ENCODE measurements at places on chromosomes 2 and 18.

DNA sequence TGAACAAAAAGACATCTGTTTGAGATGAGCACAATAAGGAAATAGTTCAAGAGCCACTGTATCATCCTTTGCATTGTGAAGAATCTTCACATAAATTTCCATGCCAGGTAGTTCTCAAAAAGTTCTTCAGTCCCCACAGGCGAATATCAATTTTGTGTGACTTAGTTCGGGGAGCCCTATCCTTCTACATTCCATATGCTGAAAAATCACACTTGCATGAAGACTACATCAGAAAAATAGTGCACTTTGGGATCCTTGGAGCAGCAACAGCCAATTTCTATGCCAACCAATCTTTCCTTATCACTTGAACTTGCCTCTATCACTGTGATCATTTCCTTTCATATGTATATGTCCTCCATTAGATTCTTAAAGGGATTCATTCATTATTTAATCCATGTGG is 830.6 kb upstream of the POU3F3 start:
- DNase-seq: no peak

- DNase-seq: no peak
Observed at GRCh38 chr2:11984316-11985158, 238.1 kb downstream of the LPIN1 start.

DNA sequence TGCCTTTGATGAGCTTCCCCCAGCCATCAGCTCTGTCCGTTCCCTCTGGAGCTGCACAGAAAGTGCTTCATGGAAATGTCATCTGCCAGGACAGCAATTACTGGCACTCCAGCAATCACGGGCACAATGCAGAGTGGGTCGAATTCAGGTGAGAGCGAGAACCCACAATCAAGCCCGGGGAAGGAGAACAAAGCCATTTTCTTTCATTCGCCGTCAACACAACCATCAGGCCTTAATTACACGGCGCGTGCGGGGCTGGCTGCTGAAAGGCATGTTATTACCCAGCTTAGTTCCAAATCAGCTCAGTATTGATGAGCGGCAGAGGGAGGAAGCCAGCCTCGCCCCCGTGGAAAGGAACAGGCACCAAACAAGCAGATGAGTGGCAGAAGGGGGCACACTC is 143.9 kb downstream of the MYT1L start:
- DNase-seq: no peak

GRCh38 chr2:161961061-161961460 is 113.0 kb downstream of the DPP4 start:
- DNase-seq: no peak

GRCh38 chr2:122007577-122007976 is 252.1 kb downstream of the TSN start:
- no peak for DNase-seq

- no peak for DNase-seq
Observed at GRCh38 chr2:19748073-19748375, 153.8 kb downstream of the TTC32 start.

DNA sequence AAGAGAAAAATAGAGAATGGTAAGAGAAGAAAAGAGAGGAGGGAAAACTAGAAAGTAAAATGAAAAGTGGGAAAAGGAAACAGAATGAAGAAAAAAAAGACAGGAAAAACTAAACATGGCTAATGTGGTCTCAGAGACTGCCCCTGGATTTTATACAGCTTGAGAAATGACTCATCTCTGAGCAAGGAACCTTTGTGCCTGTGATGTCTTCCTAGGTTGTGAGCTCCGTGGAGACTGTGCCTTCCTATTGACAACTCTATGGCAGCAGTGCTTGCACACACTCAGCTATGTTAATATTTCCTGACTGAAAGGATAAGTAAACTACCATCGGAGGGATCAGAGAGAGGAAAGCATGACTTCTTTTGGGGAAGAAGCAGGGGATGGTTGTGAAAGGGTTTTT is 203.8 kb downstream of the RDH14 start:
- no peak for DNase-seq

DNA sequence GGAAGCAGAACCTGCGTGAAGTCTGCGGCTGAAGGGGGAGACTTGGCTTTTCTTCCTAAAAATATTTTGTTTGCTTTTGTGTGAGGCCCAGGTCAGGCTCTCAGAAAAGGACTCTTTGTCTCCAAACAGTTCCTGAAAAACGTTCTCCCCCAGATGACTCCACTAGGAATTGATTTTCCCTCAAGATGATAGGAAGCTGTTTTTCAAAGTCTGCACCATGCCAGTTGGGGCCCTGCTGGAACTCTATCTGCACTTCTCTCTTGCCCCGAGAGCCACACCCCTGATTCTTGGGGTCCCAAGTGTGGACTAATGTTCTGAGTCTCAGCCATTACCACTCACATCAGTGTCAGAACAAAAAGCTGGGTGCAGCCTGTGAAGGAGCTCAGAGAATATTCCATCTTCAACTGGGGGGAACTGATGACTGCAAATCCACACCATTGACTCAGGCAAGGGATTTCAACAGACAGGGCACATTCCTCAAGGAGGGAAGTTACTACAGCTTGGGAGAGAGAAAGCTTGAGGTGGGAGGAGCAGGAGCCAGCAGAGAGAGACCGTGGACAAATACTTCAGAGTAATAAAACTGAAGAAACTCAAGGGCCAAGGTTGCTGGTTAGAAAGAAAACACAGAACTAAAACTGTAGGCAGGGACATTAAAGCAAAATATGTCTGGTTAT is 768.3 kb downstream of the RNF144A start:
- DNase-seq: no peak

DNA sequence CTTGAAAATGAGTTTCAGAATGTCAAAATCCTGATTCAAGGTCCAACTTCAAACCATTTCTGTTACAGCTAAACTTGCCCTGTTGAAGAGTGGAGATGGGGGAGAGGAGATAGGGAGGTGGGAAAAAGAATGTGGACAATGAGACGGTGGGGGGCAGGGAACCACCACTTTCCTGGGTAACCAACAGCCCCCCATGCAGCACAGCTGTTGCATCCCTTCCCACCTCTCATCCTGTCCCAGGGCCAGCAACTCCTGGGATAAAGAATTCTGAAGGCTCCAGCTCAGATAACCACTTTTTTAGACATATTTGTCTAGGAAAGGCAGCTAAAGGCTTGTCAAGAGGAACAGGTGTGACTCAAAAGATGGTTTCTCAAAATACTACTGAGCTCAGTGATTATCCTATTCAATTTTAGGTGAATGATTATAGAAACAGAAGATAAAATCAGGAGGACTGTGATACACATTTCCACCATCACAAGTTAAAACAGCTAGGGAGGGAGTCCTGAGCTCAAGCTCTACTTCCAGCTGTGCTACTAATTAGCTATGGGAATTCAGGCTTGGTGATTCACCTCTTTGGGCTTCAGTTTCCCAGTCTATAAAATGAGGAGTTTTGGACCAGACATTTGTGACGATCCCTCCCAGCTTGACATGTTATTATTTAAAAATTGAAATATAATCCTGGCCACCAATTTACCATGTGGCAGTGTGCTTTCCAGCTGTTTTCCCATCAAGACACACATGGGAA is 36.3 kb downstream of the HDHD2 start:
- no peak for DNase-seq

GRCh38 chr2:19580830-19581229 is 222.4 kb upstream of the OSR1 start:
- no peak for DNase-seq

DNA sequence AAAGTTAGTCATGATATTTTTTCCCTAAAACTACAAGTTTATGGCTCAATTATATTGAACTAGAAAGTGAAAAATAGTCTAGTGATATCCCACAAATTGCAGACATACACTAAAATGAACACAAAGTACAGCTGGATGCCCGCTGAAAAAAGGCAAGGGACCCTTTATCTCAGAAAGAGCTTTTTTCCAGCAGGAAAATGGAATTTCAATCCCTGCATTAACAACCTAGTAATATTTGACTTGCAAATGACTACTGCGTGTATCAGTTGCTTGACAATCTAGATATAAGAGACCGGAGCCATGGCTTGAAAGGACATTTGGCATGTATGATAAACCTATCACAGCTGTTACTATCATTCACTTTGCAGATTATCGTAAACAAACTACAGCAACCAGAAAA is 49.1 kb downstream of the LRPPRC start:
- no peak for DNase-seq

DNA sequence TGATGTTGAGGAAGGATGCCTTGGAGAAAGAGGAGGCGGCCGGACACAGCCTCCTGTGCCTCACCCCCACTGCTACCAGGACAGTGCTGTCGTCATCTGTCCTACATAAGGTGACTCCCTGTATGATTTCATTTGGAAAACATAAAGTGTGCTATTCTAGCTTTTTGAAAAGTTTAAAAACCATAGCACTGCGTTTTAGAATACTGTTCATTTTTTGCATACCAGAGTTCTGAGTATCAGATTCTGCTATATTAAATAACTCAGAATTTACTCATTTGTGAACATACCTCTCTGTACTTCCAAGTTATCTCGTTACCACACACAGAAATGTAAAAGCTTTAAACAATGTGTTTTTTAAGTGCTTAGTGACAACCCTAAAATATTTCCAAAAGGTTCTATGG is 302.9 kb downstream of the LRRTM1 start:
- DNase-seq: no peak

- DNase-seq: no peak
Observed at GRCh38 chr2:241967467-241968144, 98.1 kb downstream of the RTP5 start.

DNA sequence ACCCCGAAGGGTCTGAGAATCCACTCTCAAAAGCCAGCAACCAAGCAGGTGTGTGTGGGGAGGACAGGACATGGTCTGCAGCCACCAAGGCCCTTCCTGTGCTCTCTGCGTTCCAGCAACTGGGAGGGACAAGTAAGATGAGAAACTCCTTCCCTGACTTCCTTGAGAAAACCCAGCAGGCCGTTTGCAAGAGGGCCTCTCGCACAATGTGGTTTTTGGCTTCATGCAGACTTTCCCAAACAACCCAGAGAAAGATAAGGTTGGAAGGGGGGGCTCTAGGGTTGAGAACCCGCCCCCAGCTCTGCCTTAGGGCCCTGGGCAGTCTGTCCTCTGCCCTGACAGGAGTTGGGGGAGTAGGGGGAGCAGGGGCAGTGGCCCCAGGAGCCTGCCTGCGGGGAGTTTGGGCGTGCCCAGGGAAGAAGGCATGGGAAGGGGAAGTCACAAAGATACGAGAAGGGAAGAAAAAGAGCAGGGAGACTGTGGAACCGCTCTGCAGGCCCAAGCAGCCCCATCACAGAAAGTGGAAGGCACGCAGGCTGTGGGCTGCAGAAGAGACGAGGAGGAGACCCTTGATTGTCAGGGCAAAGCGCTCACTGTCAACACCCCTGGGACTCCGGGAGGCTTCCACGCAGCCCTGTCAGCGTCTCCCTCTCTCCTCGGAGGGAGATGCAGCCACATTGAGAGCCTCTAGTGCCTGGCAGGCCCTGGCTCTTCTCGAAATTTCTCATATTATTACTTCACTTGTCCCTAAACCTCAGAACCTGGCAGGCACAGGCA is 99.8 kb downstream of the SMAD7 start:
- DNase-seq: no peak

Measured in SK-N-SH (cell line).